ENCODE measurements at places on chromosomes 4 and X. TPM values are rescaled to one million over a fixed set of nuclear protein-coding genes. Genes with fewer than 3 reads are reported as not detected.

GRCh38 chr4:159649237-159649636 is 546.4 kb downstream of the RAPGEF2 start:
- no peak for DNase-seq

The CXCL11 gene
- total RNA-seq = 0.60 TPM

The AFM gene
- not detected for total RNA-seq

- DNase-seq = no peak
Measured at GRCh38 chrX:133375615-133376340, 39.5 kb downstream of the GPC4 start.

- DNase-seq = no peak
Measured at GRCh38 chrX:118593407-118593806, 97.8 kb downstream of the DOCK11 start.

DNA sequence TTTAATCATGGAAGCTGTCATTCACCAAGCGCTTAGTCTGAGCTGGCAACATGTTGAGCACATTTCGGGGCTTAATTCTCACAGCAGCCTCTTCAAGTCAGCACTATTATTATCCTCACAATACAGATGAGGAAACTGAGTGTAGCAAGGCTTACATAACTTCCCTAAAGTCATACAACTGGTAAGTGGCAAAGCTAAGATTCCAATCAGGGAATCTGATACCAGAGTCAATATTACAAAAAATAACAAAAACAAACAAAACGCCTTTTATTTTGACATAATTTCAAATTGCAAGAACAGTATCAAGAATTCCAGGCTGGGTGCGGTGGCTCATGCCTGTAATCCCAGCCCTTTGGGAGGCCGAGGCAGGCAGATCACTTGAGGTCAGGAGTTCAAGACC is 120.4 kb upstream of the DUSP21 start:
- no peak for DNase-seq

- no peak for DNase-seq
Measured at GRCh38 chrX:148161701-148162100, 180.6 kb downstream of the FMR1NB start.

The IL21 gene
- not detected for total RNA-seq

DNA sequence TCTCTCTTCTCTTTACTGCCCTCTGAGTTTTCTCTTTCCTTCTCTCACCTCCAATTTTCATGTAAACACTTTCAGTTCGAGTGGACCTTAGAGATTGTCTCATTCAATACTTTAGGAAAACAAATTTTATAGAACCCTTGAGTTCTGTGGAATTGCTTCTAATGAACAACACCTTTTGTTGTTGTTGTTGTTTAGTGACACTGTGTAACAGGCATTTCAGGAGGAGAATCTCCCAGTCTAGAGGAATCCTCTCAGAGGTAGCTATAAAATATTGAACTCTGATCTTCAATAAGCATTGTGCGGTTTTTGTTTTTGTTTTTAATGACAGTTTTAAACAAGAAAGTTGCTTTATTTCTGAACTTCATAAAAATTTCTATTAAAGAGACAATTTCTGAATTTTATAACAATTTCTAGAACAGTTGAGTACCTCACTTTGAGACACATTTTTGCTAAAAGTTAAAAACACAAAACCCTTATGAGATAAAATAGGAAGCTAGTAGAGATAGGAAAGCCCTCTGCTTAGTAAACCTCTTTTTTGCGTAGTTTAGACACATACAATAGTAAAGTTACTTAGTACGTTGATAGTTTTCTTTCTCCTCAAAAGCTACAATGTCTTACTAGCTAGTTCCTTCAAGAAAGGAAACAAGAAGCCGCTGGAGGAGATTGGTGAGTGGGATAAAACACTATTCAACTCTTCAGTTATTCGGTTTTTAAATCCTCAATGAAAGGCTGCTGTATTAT is 38.8 kb downstream of the CLCN3 start:
- DNase-seq = no peak

DNA sequence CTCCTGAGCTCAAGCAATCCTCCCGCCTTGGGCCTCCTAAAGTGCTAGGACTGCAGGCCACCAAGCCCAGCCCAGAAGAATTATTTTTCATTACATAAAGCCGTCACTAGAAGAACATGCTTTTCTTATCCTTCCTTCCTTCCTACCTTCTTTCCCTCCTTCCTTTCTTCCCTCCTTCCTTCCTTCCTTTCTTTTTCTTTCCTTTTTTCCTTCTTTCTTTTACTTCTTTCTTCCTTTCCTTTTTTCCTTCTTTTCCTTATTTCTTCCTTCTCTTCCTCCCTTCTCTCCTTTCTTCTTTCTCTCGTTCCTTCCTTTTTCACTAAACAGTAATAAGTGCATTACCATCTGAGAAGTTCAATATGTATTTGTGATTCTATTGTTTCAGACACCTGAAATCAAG is 121.4 kb downstream of the ATP10D start:
- no peak for DNase-seq

GRCh38 chr4:94253036-94253435 is 45.4 kb downstream of the SMARCAD1 start:
- DNase-seq = no peak

DNA sequence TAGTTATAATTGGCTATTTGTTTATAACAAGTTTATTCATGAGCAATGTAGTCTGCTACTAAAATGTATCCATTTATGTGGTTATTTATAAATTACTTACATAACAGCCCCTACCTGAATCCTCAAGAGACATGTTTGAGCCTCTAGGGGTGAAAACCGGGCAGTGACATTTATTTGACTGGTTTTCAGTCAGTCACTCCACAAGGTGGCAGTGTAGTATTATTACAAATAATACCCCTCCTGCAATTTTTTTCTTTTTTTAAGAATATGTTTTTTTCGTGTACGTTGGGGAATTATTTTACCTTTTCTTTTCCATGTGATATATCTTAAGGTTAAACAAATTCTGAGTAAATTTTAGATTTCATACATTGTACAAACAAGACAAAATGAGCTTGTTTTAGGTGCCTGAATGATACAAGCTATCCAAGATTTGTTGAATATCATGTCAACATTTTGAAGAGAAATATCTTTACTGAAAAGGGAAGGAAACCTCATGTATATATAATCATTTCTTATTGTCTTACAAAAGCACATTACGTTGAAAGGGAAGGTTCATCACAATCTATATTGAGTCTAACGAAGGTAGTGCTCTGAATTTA is 598.7 kb upstream of the TECRL start:
- DNase-seq = no peak

- no peak for DNase-seq
Measured at GRCh38 chr4:20681271-20681670, 19.0 kb upstream of the PACRGL start.

GRCh38 chr4:78529569-78530209 is 21.9 kb upstream of the ANXA3 start:
- no peak for DNase-seq

GRCh38 chrX:2311501-2311900 is 189.3 kb downstream of the DHRSX start:
- no peak for DNase-seq

DNA sequence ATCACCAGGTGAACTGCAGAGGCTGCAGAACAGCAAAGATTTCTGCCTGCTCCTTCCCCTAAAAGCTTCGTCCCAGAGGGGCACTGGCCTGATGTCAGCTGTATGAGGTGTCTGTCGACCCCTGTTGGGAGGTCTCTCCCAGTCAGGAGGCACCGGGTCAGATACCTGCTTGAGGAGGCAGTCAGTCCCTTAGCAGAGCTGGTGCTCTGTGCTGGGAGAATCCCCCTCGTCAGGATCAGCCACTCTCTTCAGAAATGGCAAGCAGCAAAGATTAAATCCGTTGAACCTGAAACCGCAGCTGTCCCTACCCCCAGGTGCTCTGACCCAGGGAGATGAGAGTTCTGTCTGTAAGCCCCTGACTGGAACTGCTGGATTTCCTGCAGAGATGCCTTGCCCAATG is 1166.3 kb upstream of the ADGRL3 start:
- no peak for DNase-seq

The HMX1 gene
- not detected for total RNA-seq
